ENCODE measurements at places on chromosomes 16 and 17.
A peak's percentile ranks its signal among the peaks of the same experiment; 100 is the strongest.

GRCh38 chr16:69105501-69106361 is at the start of gene HAS3:
HAS3 (plus strand) TSS chr16:69105653; CDS start chr16:69109396, 3,743 bp downstream.
- DNase-seq = no peak

- peak; percentile 91 for DNase-seq
These were observed 233.6 kb downstream of the SEC14L1 start for GRCh38 chr17:77374170-77374936.

GRCh38 chr16:64705443-64705842 is 416.4 kb downstream of the CDH11 start:
- no peak for DNase-seq

- no peak for DNase-seq
These were observed 2.7 kb downstream of the MYH13 start for GRCh38 chr17:10370016-10370608.

GRCh38 chr17:81394377-81394920 is 808 bp upstream of the BAHCC1 start:
- no peak for DNase-seq

- DNase-seq = peak; percentile 82
These were observed at the start of gene CYBC1 for GRCh38 chr17:82450357-82451106. CYBC1 (minus strand) TSS chr17:82450752; CDS start chr17:82449254, 1,498 bp downstream.

All from NCI-H510A (cell line).